ENCODE measurements at places on chromosomes 2 and 18. TPM values are rescaled to one million over a fixed set of nuclear protein-coding genes. Genes with fewer than 3 reads are reported as not detected.

The GALNT13 gene
- polyA plus RNA-seq = not detected

The ZSWIM2 gene
- not detected for polyA plus RNA-seq

The HNMT gene
- 6.8 TPM for polyA plus RNA-seq

The MC4R gene
- 0.14 TPM for polyA plus RNA-seq
